Activated T-helper 1 cell treated with anti-CD3 and anti-CD28 coated beads, Interleukin-2, amount 50 U/mL, for 16 hours (primary cell): ENCODE measurements at places on chromosomes 3 and 15.

DNA sequence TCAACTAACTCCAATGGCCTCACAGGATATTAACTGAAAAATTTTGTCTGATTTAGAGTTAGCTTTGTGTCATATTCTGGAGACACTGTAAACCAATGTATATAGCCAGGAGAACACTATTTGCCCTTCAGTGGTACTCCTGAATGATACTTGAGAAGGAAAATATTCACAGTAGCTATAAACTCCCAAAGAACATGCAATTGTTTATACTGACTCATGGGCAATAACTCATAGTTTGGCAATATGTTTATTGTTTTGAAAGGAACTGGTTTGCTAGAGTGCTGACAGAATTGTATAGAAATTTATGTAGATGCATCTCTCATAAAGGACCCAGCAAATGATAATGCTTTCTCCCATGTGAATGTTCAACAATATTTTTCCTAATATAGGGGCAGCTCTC is 537.6 kb downstream of the PLOD2 start:
- no peak for DNase-seq

GRCh38 chr15:48285329-48286214 is 45.7 kb upstream of the DUT start:
- DNase-seq, result no peak

- no peak for DNase-seq
These were observed 25.2 kb downstream of the OXNAD1 start for GRCh38 chr3:16290007-16290826.

GRCh38 chr3:96012939-96013338 is 801.5 kb upstream of the EPHA6 start:
- DNase-seq, result no peak

- no peak for DNase-seq
These were observed 2.8 kb downstream of the SHISA5 start for GRCh38 chr3:48501196-48501595.

- DNase-seq, result no peak
These were observed 346.1 kb downstream of the SI start for GRCh38 chr3:164732166-164732565.

- DNase-seq, result no peak
These were observed 93.0 kb downstream of the RPL22L1 start for GRCh38 chr3:170776887-170777563.

GRCh38 chr3:166461626-166462025 is 624.4 kb upstream of the BCHE start:
- no peak for DNase-seq

DNA sequence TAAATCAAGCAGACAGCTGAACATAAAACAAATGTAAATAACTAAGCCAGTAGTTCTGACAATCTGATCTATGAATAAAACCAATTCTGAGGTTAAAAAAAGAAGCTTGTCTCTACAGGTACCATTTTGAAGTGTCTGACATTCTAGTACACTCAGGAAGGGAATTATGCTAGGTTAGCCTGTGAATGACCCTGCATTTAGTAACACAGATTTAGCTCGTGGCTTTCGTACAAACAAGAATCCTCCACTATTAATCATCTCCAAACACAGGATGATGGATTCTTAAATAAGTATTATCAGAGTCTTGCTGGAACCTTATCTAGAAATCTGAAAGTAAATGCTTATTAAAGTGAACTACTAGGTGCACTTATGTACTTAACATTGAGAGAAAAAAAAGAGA is 1120.1 kb downstream of the ROBO1 start:
- no peak for DNase-seq

- no peak for DNase-seq
These were observed 49.9 kb downstream of the TRANK1 start for GRCh38 chr3:36894914-36895313.

- DNase-seq, result no peak
These were observed 94.3 kb upstream of the C3orf80 start for GRCh38 chr3:160130950-160131349.

GRCh38 chr3:66642484-66642883 is 141.7 kb upstream of the LRIG1 start:
- no peak for DNase-seq

GRCh38 chr3:187286467-187287059 is 5.0 kb downstream of the MASP1 start:
- no peak for DNase-seq
